Stimulated activated CD4-positive, alpha-beta T cell treated with anti-CD3 and anti-CD28 coated beads, Interleukin-4, amount 100 ng/mL, for 4 hours (primary cell): ENCODE measurements at places on chromosomes 6 and 20.
A peak's percentile ranks its signal among the peaks of the same experiment; 100 is the strongest.

- DNase-seq: no peak
These were observed at the start of gene MAS1 for GRCh38 chr6:159890792-159891191. TSS of gene MAS1 (plus strand) at chr6:159890988. CDS start at chr6:159906956, 15,968 bp downstream.

GRCh38 chr6:23089981-23090380, 520.6 kb downstream of the HDGFL1 start:
- DNase-seq: no peak

- DNase-seq: no peak
These were observed 83.7 kb downstream of the SLC22A3 start for GRCh38 chr6:160431791-160432404.

- DNase-seq: no peak
These were observed 190.8 kb upstream of the BMP2 start for GRCh38 chr20:6576726-6577125.

- DNase-seq: no peak
These were observed 83.7 kb upstream of the ZFP64 start for GRCh38 chr20:52275181-52275691.

DNA sequence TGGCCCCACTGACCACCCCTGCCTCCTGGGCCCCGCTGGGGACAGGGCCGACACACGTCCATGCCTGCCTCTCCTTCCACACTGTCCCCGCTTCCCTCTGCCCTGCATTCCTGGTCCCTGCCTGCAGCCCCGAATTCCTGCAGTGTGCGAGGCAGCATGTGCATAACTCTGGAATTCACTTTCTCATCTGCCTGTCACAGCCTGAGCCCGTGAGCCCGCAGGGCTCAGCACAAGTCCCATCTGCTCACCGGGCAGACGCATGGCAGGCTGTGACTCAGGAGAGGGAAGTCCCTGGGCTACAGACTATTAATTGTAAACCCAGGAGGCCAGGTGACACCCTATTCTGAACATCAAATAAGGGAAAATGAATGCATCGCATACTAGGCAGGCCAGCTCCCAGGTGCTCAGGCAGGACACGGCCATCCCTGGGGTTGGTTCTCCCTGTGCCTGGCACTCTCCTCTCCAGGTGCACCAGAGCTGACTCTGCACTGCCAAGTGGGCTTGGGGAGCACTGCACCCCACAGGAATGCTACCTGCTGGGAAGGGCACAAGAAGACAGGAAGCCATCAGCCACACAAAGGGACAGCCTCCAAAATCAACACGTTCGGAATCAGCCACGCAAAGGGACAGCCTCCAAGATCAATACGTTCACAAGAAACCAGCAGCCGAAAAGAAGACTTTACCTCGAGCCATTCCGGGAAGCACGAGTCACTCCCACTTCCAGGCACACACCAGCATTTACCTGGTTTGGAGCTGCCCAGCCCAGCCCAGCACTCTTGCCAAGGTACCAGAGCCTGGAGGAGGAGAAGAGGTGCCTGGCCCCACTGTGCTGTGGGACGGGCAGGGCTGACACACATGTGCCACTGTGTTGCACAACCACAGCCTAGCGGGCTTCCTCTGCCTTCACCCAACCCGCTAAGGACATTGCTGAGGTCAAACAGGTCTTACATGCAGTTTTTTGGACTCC, 65.9 kb downstream of the DLL1 start:
- DNase-seq: no peak

DNA sequence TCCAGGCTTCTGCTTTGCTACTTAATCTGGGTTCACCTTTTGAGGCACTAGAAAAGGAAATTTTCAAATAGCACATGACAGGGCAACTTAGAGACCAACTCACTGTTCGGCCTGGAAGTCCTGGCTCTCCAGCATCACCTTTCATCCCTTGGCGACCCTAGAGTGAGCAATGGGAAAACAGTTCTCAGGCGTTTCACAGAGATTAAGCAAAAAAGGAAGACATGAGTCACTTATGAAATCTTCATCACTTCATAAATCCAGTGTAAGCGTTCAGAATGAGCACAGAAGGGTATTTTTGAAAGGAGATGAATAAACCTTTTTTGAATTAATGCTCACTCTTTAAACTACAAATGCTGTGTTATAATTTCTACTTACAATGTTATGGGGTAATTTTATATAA, 104.0 kb downstream of the COL12A1 start:
- DNase-seq: no peak

GRCh38 chr6:48553467-48554189, 442.6 kb upstream of the PTCHD4 start:
- DNase-seq: no peak

DNA sequence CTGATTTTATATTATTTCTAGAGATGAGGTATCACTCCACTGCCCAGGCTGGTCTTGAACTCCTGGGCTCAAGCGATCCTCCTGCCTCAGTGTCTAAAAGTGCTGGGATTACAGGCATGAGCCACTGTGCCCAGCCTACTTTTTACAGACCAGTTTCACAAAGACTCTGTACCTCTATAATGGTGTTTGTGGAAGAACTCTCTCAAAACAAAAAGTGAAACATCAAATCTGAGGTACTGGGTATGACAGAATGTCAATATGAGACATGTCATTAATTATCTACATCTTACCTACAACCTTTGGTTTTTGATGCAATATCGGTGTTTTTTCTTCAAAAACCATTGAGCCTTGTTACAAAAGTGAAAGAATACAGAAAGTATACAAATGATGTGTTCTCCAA, 49.4 kb upstream of the MCM9 start:
- DNase-seq: no peak

DNA sequence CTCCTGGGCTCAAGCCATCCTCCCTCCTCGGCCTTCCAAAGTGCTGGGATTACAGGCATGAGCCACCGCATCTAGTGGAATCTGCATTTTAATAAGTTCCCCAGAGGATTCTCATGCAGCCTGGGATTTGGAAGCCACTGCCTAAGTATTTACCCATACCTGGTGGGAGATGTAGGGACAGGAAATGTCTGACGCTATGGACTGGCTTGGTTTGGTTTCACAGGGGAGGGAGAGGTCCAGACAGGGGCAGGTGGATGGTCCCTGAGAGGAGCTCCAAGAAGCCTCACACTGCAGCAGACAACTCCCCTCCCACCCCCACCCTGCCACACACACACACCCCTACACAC, 4.4 kb downstream of the VSTM2L start:
- DNase-seq: no peak

DNA sequence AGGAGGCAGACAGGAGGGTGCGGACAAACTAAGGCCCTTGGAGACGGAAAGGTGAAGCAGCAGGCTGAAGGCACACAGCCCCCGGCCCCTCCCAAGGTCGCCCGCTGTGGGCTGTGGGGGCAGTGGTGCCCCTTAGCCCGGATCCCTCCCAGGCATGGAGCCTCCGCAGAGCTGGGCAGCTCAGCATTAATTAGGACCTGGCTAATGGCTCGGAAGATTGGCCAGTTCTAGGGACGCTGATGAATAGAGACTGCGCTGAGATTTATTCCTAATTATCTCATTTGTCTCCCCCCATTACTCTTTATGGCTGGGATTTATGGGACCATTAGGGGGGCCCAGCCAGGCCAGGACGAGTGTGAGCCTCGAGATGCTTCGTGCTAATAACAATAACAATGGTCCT, 20.4 kb downstream of the MDFI start:
- DNase-seq: no peak

DNA sequence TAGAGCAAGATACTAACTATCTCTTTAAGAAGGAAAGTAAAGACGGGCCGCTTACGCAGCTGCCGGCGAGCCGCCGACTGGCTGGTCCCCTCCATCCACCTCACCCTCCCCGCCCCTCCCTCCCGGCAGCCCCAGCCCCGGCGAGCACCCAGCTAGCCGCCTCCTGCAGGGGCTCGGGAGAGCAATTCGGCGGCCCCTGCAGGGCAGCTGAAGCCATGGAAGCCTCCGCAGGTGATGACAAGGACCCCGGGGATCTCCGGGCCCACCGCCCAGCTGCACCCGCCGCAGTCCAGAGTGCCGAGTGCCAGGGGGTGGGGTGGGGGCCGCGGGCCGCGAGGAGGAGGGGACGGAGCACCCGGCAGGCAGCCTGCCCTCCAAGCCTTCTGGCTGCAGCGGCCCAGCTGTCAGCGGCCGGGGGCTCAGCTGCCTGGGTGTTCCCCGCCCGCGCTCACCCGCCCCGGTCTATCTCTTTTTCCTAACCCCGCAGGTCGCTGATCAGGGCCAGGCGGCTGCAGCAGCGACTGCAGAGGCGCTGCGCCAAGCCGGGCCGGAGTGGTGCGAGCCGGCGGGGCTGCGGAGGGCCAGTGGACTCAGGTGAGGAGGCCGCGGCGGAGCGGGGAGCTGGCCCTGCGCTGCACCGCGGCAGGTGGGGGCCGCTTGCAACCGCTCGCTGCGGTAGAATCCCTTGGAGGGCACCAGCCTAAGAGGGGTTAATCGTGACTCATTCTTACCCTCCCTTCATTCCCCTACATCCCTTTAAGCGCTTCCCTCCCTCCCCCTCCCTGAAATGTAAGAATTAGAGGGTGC, at the start of gene SNPH:
Gene SNPH (plus strand): TSS at position 128 of the 807 bp plus-strand sequence. CDS start 29,946 bp downstream, outside the sequence.
- peak; percentile 71 for DNase-seq

DNA sequence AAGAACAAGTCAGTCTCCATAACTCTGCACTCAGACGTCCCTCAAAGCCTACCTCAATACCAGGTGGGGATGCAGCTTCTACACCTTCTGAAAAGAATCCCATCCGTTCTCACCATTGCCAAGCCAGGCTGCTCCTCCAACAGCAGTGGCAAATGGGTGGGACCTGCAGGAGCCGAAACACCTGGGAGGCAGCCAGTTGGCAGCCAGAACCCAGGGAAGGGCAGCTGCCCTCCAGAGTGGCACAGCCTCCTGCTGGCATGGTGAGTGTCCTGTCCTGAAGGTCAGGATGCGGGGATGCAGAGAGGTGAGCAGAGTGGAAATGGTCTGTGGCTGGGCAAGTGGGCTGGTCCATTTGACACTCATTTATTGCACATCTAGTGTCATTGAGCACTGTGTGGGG, 210.6 kb upstream of the CDH4 start:
- DNase-seq: no peak

- DNase-seq: no peak
These were observed 4.7 kb upstream of the GJA1 start for GRCh38 chr6:121430514-121431460.

DNA sequence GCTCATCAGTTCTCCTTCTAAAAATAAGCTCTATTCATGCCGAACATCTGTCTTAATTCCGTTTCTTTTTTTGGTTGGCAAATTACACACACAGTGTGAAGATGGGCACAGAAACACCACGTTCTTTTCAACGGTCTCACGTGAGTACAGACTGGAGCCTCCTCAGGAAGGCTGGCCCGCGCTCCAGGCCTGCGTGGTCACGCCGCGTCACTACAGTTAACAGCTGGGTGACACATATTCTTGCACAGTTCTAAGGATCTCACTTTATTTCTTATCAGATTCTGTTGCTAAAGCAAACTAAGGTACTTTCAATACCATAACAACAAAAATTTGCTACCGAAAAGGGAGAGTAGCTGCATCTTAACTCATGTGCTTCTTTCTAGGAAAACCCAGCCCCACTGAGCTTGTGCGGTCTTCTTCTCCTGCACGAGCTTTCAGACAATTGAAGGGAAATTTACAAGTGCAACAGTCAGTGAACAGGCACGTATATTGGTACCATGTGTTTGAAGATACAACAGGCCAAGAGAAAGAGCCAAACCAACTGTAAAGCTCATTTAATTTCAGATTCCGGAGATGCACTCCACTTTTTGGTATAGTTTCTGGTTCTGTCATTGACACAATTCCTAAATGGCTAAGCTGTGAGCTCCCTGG, 55.6 kb upstream of the MPC1 start:
- no peak for DNase-seq

DNA sequence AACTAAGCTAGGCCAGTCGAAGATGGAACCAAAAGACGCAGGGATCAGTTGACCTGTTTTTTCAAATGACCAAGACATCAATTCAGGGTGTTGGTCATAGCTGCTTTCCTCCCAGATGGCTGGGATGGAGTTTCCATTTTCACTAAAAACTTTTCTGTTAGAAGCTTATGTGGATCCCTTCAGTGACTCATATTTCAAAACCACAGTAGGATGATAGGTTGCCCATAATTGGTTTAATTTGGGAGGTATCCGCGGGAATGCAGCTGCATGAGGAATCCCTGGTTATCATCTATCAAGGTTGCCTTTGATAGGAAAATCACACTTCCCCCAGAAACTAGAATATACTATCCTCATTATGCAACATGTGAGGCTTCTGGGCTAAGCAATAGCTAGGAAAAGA, 150.9 kb upstream of the MLIP start:
- DNase-seq: no peak

- no peak for DNase-seq
These were observed 66.9 kb downstream of the TOX2 start for GRCh38 chr20:43981540-43981939.

DNA sequence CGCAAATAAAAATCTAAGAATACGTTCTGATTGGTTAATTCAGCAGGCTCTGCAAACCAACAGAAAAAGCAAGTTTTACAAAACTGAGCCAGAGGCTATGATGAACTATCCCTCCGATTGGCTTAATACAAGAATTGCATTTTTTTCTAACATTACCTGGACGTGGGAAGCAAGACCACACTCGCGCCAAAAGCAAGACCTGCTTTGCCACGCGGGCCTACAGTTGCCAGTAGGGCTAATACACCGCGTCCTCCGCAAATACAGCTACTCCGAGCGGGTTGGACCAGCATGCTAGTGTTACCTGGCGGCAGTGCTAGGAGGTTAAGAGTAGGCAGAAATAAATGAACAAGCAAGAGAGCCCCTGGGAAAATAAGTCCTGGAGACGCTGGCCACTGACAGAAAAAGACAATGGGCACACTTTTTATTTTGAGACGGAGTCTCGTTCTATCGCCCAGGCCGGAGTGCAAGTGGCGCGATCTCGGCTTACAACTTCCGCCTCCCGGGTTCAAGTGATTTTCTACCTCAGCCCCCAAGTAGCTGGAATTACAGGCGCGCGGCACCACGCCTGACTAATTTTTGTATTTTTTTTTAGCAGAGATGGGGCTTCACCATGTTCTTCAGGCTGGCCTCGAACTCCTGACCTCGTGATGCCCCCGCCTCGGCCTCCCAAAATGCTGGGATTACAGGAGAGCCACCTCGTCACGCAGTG, 131.9 kb upstream of the BTN3A2 start:
- peak; percentile 34 for DNase-seq

- no peak for DNase-seq
These were observed 38.0 kb downstream of the COL12A1 start for GRCh38 chr6:75167851-75168250.

DNA sequence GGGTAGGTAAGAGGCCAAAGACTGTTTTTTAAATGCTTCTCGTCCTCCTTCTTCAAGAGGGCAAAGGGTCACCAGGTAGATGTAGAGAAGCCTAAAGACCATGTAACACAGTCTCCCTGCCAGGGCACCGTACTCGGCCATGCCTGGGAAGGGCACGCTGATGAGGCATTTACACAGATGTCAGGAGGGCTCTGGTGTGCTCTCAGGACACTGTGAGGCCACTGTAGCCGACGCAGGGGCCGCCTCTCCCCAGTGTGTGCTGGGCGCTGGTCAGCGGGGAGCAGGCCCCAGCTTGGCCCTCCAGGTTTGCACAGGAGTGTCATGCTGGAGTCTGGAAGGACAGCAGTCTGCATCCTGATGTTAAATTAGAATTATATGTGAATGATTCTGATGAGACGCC, 7.1 kb upstream of the MTG2 start:
- DNase-seq: no peak

GRCh38 chr20:11780765-11781369, 136.8 kb upstream of the BTBD3 start:
- no peak for DNase-seq
